Bone marrow (tissue), 2 donors: ENCODE measurements at places on chromosomes 3 and 15.

- DNase-seq: no peak
These were observed 783.7 kb downstream of the PLOD2 start for GRCh38 chr3:145377301-145377700.

DNA sequence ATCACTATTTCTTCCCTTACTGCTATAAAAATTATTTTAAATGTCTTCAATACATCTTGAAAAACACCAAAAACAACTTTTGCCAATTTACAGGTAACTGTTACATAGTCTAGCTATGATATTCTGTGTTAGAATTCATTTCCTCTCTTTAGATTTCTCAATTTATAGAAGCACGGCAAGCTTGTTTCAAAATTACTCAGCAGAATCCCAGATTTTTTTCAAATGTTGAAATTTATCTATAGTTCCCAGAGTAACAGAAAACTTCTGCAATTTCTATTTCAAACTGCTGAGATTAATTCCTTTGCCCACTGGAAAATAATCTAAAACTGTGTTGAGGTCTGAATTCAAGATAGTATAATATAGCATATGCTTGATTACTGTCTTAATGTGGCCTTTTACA lies 41.2 kb downstream of the CCPG1 start:
- no peak for DNase-seq

DNA sequence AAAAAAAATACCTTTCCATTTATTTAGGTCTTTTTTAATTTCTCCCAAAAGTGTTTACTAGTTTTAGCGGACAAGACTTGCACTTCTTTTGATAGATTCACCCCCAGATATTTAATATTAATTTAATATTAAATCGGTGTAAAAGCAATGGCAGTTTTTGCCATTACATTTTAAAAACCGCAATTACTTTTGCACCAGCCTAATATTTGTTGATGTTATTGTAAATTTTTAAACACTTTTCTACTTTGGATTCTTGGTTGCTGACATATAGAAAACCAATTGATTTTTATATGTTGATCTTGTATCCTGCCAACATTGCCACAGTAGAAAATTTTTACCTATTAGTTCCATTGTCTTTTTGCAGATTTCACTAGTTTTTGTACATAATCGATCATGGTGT lies 63.9 kb upstream of the PXYLP1 start:
- DNase-seq: no peak

- no peak for DNase-seq
These were observed 55.4 kb upstream of the SEC13 start for GRCh38 chr3:10376353-10376752.

DNA sequence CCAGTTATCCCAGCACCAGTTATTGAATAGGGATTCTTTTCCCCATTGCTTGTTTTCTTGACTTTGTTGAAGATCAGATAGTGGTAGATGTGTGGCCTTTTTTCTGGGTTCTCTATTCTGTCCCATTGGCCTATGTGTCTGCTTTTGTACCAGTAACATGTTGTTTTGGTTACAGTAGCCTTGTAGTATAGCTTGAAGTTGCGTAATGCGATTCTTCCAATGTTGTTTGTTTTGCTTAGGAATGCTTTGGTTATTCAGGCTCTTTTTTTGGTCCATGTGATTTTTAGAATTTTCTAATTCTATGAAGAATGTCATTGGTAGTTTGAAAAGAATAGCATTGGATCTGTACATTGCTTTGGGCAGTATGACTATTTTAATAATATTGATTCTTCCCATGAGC lies 94.3 kb upstream of the CHMP2B start:
- no peak for DNase-seq

DNA sequence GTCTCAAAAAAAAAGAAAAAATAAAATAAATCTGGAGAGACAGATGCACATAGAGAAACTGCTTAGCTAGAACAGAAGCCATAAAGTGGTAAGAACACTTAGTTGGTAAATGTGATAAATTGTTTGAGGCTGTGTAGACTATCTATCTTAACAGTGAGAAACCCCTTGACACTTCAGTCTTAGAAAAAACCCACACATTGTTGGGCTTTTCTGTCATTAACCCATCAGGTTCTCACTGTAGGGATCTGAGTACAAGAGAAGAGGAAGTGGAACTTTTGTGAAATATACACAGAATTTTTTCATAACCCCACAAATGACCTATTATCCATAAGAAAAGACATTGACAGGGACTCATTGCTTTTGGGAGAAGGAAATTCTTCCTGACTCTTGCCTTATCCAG lies 24.4 kb downstream of the TP63 start:
- DNase-seq: no peak

DNA sequence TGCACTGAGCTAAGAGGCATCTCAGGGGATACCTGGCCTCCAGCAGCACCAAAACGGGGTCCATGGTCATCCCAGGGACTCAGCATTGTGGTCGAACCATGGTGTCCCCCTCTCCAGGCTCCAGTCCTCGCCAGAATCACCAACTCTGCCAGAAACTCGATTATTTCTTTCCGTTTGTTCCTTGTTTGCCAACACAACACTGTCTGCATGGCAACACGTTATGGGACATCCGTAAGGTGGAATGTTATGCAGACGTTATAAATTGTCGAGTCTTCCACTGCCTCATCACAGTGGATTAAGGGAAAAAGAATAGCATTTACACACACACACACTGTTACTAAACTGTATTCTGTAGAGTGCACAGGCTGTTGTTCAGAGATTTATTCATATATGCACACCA lies 52.5 kb upstream of the RPL32 start:
- DNase-seq: no peak

DNA sequence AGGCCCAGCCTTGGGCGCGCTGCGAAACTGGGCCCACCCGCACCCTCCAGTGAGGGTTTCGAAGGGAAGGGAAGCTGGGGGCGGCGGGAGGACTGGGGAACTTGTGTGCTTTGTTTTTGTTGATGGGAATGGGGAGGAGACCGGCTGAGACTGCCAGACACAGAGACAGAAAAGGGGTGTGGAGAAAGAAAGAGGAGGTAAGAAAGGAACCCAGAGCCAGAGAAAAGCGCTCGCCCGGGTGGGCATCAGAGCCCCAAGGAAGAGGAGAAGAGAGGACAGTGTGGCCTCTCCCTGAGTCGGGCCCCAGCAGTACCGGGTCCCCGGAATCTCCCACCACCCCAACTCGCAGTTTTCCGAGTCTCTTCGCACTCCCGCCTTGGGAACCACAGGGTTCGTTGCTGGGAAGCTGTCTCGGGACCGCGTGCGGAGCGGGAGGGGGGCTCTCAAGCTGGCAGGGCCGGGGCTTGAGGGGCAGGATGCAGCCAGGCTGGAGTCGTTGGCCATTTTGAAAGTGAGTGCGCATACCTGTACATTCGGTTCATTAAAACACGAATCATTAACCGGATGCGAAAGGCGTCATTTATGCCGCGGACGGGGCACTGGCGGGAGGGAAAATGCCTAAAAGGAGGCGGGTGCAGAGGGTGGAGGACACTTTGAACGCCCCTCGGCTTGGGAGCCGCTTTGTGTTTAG lies 3.1 kb downstream of the SKOR1 start:
- DNase-seq: no peak

- no peak for DNase-seq
These were observed 9.7 kb upstream of the FBXL22 start for GRCh38 chr15:63587527-63587926.

DNA sequence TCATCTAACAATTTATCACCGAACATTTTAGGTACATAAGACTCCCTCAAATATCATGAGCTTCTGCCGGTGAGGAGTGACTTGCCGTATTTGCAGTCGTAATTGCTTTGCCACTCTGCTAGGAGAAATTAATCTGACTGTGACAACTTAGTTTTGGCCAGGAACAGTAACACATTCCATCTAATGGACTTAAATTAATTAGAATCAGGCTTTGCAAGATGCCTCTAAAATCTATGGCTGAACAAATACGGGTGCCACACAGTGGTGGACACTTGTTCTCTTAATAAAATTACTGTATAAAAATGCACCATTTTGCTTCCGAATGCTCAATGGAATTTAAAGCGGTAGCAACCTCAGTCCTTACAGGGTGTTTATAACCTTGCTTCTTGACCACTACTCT lies 27.6 kb upstream of the BDH1 start:
- DNase-seq: no peak

GRCh38 chr3:33664195-33664594 lies 53.9 kb downstream of the CLASP2 start:
- no peak for DNase-seq

GRCh38 chr15:73799466-73799865 lies 46.3 kb upstream of the INSYN1 start:
- no peak for DNase-seq

GRCh38 chr3:161072211-161072621 lies 32.9 kb downstream of the B3GALNT1 start:
- no peak for DNase-seq

GRCh38 chr3:152823173-152823572 lies 11.8 kb upstream of the P2RY1 start:
- DNase-seq: no peak

- no peak for DNase-seq
These were observed 50.4 kb downstream of the CCNL1 start for GRCh38 chr3:157109267-157110141.

DNA sequence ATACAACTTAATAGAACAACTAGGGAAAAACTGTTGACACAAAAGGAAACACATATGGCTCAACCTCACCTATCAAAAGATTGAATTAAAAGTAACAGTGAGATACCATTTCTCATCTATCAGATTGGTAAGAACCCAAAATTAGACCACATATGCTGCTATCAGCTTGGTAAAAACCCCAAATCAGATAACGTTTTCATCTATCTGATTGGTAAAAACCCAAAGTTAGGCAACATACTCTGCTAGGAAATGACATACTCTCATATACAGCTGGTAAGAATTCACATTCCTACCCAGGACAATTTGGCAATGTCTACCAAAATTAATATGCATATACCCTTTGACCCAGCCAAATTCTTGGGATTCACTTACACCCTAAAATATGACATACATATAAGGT lies 26.3 kb downstream of the NRG4 start:
- DNase-seq: no peak

DNA sequence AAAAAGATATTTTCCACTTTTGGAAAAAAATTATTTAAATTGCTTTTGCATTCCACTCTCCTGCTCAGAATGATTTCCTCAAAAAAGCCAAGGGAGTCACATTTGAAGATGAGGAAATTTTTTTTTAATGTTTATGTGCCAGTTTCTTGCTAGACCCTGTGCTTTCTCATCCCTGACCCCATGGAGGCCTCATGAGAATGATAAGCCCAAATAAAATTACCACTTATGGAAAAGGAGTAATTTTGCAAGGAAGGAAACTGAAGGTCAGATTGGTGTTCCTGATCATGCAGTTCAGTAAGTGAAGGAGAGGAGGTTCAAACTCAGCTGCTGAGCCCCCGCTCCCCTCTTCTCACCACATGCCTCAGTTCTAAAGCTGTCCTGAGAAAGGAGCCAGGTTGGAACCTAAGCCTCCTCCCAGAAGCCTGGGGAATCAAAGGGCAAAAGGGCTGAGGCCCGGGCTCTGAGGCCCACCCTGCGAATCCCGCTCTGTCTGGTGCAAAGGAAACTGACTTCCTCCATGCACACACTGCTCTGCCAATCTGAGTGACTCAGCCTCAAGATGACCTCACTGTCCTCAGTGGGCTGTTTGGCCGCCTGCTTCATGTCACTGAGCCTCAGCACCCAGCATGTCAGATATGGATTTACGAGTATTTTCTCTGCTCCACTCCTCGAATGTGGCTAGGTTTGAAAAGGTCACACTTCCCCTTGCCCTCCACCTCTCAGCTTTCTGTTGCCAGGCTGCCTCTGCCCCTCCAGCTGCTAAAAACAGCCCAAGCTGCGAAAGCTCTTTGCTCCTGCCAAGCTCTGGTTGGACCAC lies 56.9 kb upstream of the FLNB start:
- peak; percentile 99 for DNase-seq

DNA sequence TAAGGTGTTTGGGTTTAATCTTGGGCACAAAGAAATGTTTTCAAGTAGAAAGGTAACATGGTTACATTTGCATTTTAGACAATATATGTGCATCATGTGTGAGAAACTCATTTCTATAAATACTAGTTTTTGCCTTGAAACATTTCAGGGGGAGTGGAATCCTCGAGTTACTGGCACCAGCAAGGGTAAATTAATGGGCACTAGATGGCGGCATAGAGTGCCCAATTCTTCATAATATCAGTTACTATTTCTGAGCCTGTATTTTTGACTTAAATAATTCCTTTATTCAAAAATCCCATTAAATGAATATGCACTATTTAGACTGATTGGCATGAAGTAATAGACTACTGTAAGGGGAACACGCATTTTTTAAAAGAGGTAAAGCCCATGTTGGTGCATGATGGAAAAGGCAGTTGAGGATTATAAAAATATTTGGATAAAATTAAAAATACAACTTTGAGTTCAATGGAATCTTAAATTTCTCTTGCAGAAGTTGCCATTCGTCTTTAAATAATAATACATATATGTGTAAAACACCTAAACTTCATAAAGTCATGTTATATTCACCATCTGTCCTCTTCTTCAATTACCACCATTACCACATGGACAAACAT lies 106.3 kb downstream of the ZBTB20 start:
- DNase-seq: no peak

- no peak for DNase-seq
These were observed 13.2 kb upstream of the TEX9 start for GRCh38 chr15:56351957-56352506.

- no peak for DNase-seq
These were observed 29.0 kb downstream of the ARIH1 start for GRCh38 chr15:72503147-72503546.

- no peak for DNase-seq
These were observed 16.8 kb downstream of the IGDCC4 start for GRCh38 chr15:65405791-65406423.

DNA sequence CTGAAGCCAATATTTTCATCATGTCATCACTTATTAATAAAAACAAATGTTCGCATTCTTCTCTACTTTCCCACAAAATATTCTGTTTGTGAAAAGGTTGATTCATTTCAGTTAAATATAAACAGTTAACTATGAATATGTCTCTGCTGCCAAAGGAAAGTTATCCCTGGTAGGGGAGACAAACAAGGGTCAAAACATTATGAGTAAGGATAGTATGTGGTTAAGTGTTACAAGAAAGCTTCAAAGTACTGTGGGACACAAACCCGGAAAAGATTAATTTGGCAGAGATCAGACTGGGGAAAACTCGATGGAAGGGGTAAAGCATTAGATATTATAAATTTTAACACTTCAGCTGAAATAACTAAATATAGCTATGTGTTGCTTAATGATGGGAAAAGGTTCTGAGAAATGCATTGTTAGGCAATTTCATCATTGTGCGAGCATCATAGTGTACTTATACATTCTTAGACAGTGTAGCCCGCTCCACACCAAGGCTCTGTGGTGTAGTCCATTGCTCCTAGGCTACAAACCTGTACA lies 436.5 kb upstream of the TBL1XR1 start:
- DNase-seq: no peak

- no peak for DNase-seq
These were observed 78.6 kb downstream of the CTNNB1 start for GRCh38 chr3:41277790-41278465.

DNA sequence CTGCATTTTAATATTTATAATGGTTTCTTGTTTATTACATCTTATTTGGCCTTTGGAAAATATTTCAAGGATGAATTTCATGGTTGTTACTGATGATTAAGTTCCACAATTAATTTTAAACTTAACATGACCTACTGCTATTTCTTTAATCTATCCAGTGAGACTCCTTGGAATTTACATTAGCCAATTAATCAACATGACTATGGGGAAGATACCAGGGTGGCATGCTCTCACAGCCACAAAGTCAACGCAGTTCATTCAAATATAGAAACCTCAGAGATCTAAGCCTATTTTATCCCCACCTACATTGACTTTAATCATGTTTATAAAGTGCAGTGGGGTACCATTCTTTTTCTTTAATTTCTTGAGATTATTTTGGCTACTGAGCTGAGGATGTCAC lies 43.6 kb upstream of the PDZRN3 start:
- no peak for DNase-seq
